Stimulated activated CD4-positive, alpha-beta T cell treated with anti-CD3 and anti-CD28 coated beads, Interleukin-15, amount 100 ng/mL, for 24 hours (primary cell): ENCODE measurements at places on chromosomes 1 and 21.

DNA sequence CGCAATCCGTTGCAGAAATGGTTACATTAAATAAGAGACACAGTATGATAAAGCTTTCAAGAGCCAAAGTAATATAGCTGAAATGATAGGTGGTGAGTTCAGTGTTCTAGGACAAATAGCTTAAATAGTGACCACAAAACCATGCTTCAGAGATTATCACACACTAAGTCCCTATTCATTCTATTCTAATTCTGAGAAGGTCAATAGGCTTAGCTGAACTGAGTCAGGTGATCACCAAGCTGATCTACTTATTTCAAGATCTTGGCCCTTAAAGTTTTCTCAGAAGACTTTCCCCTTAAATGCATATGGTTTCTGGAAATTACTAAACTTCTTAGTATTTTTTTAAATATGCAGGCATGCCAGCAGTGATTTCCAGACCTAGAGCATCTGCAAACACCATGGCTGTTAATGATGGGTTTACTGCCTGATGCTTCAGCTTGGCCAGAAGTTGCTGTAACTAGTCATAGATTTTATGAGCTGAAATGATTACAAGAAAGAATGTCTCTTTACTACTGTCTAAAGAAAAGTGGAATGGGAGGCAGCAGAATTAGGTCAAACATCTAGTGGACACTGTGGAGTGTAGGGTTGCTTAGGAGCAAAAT, 242.9 kb downstream of the ST6GALNAC3 start:
- DNase-seq = no peak

DNA sequence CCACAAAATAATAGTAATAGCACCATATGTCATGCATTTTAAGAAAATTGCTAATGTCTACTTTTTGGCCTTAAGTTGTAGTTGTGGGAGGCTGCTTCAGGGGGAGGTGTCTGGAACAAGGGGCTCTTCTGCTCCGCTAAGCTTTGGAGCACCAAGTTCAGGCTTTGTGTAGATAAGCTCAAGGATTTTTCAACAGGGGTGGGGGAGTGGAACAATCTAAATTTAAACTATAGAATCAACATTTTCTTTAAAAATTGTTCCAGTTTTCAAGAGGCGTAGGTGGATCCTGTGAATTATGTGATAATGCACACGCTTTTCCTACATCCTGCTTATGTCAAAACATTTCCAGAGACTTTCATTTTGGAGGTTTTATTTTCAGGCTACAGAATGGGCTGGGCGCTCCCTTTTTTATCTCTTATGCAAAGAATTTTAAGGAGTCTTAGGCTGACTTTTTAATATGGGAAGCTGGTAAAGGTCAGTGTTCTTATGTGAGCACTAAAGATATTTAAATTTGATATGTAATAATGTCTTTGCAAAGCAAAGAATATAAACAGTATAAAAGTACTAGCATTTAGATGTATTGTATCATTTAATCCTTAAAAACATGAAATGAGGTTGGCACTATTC, 9.9 kb downstream of the ATP1A1 start:
- no peak for DNase-seq

GRCh38 chr1:113654883-113655282, 104.4 kb downstream of the PHTF1 start:
- no peak for DNase-seq

GRCh38 chr1:68010090-68010489, 40.3 kb downstream of the DIRAS3 start:
- no peak for DNase-seq

- no peak for DNase-seq
Measured at GRCh38 chr1:38003261-38004250, 1.8 kb downstream of the FHL3 start.
